ENCODE measurements at places on chromosomes 5 and 9. TPM values are rescaled to one million over a fixed set of nuclear protein-coding genes. Genes with fewer than 3 reads are reported as not detected.

GRCh38 chr5:113231653-113232000 is 203.2 kb downstream of the TSSK1B start:
- DNase-seq: no peak

Gene OXCT1
- 65.2 TPM for polyA plus RNA-seq

- DNase-seq: peak; percentile 84
Measured at GRCh38 chr9:111525056-111525977, at the start of gene ZNF483. Gene ZNF483 (plus strand): TSS chr9:111525179. CDS start chr9:111527396, 2,217 bp downstream.

Gene STC2
- 1.8 TPM for polyA plus RNA-seq

DNA sequence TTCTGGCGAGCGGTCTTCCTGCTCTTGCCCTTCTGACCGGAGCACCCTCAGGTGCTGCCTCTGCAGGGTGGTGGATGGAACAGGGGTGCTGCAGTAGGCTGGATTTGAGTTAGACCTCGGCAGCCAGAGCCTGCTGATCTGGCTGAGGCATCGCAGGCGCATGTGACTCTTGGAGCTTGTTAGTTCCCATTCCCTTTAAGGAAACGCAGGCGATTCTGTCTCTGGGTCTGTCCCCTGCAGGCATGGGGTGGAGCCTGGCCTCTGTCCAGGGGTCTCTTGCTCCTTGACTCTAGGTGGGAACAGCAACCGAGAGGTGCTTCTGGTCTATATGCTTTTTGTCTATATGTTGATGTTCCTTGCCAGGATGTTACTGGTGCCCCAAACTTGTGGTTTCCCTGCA is 3.1 kb downstream of the WNK2 start:
- DNase-seq: no peak

DNA sequence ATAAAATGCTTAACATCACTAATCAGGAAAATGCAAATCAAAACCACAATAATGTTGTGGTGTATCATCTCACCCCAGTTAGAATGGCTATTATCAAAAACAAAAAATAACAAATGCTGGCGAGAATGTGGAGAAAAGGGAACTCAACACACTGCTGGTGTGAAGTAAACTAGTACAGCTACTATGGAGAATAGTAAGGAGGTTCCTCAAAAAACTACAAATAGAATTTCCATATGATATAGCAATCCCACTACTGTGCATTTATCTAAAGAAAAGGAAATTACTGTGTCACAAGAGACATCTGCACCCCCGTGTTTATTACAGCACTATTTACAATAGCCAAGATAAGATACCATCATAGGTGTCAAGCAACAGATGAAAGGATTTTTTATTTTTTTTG is 214.5 kb upstream of the RASA1 start:
- DNase-seq: no peak

Gene CCDC180
- 30.0 TPM for polyA plus RNA-seq

- no peak for DNase-seq
Measured at GRCh38 chr5:137954131-137954879, 65.0 kb downstream of the PKD2L2 start.

Gene B4GALT7
- polyA plus RNA-seq: 19.1 TPM

DNA sequence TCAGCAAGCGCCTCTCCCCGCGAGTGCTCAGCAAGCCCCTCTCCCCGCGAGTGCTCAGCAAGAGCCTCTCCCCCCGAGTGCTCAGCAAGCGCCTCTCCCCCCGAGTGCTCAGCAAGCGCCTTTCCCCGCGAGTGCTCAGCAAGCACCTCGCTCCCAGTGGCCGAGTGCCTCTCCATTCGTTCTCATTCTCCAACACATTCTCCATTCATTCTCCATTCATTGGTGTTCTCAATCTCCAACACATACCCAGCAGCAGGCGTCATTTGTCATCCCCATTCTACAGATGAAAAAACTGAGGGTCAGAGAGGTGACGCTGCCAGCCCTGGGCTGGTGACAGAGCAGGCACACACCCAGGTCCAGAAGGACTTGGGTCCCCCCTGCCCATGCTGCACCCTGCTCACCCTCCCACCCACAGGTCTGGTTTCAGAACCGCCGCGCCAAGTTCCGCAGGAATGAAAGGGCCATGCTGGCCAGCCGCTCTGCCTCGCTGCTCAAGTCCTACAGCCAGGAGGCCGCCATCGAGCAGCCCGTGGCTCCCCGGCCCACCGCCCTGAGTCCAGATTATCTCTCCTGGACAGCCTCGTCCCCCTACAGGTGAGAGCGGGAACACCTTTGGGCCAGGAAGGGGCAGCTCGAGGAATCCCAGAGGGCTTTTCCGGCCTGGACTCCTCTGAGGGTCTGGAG is 32.5 kb downstream of the PTGES start:
- no peak for DNase-seq

DNA sequence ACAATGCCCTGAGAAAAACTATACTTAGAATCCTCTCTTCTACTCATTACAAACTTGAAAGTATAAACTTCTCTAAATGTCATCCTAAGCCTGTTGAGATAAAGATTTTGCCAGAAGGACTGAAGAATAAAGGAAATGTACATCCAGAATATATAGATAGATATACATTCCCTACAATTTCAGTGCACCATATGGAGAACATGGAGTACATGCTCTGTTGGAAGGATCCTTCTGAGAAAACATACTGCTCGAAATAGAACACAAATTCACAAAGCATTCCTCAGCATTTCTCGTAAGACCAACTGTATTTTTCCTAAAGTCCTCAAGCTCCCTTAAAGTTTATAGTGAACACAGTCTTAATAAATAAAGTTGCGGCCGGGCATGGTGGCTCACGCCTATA is 69.7 kb upstream of the RASA1 start:
- DNase-seq: no peak

Gene TEK
- polyA plus RNA-seq: 34.4 TPM

- DNase-seq: no peak
Measured at GRCh38 chr5:41921874-41922273, 3.2 kb upstream of the FBXO4 start.

Measured in left kidney (tissue), 8 donors.